ENCODE measurements at places on chromosomes 1 and 21.

- DNase-seq: no peak
Measured at GRCh38 chr1:90839323-90839722, 122.2 kb upstream of the BARHL2 start.

DNA sequence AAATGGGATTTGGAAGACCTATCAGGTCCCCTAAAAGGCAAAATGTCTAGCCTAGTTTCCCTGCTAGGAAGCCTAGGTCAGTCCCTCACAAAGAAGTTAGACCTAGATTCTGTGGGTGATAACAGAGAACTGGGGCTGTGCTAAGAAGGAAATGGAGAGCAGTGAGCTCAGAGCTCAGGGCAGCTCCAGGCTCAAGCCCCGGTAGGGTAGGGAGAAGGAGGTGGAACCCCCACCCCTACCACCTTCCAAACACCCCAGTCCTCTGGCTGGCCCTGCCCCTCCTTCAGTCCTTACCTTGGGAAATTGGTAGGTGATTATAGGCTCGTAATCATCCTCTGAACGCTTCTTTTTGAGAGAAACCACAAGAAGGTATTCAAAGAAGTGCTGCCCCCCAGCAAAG, 1.1 kb downstream of the DENND2D start:
- DNase-seq: no peak

DNA sequence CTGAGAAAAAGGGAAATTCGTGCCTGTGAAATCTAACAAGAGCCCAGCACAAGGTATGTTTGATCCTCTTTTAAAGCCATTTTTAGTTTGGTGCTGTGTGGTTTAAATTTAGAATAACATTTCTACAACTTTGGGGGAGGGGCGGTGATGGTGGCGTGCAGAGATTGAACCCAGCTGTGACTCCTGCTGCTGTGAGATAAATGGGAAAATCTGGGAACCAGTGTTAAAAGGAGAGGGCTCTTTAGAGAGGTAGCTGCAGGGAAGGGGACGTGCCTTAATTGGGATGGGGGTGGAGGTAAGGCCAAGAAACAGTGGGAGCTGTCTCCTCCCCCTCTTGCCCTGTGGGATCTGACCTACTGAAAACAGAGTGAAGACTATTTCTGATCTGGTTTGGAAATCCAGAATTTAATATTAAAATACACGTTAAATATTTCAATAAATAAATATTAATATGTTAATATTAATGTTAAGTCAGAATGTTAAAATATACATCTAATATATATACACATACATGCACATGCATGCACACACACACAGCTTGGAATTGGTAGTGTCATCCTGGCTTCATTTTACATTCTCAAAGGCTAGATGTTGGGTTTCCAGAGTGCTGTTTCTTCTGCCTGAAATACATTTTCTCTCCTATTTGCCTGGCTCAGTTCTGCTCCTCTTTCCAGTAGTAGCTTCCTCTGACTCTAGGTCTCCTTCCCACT, 30.1 kb upstream of the DNAJC6 start:
- no peak for DNase-seq

GRCh38 chr1:66876664-66877063, 48.0 kb downstream of the DNAI4 start:
- no peak for DNase-seq

DNA sequence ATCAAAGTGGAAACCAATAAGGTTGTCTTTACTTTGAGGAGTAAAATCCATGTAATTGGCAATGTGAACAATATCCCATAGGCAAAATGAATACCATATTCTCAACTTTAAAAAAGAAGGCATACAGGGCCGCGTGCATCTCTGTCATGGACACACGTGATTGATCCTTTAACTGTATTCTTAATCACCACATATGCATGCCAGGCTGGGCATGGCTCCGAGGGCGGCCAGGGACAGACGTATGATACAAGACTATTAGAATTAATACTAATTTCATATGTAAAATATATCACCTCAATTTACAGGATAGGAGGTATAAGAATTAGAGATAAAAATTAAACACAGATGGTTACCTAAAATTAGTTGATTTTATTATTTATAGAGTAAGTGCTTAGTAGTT, 11.2 kb downstream of the RGS21 start:
- no peak for DNase-seq
